ENCODE measurements at places on chromosomes 12 and 14.

- no peak for DNase-seq
These were observed 97.1 kb upstream of the PRICKLE1 start for GRCh38 chr12:42686514-42687172.

DNA sequence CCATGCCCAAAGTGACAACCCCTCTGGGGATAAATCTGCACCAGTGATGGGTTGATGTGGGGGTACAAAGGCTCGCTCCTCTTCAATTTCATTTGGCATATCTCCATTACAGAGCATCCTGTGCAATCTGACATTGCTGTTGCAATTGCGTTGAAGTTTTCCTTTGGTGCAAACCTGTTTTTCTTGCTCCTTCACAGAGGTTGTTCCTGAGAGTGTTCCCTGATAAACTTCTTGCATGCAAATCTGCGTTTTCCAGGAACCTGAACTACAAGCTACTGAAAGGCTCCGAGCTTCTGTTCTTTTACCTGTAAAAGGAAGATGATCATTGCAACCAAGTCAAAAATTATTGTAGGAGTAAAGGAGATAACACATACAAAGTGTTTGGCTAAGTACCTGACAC, 26.1 kb downstream of the SERPINA11 start:
- no peak for DNase-seq

GRCh38 chr12:6367969-6368892, 7.1 kb downstream of the SCNN1A start:
- DNase-seq, result no peak

GRCh38 chr12:6534945-6535696, 804 bp downstream of the GAPDH start:
- peak; percentile 67 for DNase-seq

DNA sequence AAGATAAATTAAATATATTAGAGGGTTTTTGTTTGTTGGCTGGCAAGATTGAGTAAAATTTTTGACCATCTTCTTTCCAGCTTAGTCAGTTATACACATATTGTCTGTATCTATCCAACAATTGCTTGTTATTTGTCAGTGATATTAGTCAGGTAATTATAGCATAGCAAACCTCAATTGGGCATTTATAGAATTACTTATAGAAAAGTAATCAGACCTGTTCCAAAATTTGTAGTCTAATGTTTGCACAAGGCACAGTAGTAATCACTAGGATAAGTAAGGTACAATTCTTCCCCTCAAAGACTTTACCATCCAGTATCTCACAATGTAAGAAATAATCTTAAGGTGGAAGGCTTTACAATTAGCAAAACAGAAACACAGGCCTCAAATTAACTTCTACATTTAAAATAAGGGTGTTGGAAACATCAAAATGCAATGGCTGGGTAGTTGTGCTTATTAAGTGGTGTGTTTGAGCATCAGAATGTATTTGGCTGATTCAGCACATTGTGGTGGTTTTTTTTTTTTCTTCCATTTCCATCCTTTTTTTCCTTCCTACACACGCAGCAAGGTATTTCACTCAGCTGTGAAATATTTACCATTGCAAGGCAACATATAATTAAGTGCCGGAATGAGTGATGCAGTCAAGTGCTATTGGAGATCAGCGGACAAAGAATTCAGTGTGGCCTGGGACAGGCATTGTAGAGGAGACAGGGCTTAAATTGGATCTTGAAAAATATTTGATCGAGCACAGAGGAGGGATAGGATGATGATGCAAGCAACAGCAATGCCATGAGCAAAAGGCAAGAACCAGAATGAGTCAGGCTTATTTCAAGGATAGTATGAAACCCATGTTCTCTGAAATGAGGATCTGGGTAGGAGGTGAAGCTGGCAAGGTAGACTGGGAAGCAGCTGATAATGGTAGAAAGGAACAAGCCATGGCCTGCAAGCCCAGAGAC, 178.2 kb downstream of the AKAP6 start:
- no peak for DNase-seq

DNA sequence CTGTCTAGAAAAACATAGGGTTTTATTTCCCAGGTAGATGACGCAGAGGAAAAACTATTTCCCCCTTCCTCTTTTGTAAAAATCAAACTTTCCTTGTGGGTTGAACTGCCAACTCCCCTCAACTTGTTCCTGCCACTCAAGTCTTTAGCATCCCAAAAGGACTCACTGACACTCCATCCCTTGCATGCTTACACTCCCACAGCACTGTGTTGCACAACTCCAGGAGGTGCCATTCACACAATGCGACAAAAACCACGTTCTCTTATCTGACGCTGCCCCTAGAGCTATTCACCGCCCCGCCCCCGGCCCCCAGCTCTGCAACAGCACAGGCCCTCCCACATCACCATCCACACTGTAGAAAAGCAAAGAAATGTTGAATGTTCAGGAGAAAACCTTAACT, 16.9 kb upstream of the STON2 start:
- no peak for DNase-seq

DNA sequence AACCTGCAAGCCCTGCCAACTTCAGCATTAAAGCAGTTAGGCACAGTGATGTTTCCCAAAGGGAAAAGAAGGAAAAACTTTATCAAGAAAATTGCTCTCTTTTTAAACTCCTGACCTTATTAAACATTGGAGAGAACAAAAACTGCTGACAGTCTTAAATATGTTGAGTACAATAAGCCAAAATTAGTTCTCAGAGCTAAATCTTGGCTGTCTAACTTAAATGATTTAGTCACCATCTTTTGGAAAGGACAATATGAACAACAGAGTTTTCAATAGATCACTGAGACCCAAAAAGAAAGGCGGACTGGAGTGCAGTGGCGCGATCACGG, 70.8 kb downstream of the DUSP6 start:
- DNase-seq, result no peak

DNA sequence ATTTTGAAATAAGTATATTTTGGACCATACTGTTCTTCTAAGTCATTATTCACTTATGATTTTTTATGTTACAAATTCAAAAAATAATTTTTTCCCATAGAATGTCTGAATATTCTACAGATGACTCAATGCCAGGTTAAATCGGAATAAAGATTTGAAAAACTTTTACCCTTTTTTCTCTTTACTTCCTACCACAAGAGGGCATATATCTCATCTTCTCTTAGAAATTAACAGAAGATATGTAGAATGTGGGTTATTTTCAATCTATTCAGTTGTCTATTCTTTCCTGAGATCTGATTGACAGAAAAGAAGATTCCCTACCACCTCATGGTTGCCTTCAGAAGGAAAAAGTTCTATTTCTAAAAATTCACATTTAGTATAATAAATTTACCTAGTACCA, 53.0 kb upstream of the KITLG start:
- no peak for DNase-seq

GRCh38 chr12:116126610-116127009, 150.9 kb downstream of the MED13L start:
- no peak for DNase-seq

DNA sequence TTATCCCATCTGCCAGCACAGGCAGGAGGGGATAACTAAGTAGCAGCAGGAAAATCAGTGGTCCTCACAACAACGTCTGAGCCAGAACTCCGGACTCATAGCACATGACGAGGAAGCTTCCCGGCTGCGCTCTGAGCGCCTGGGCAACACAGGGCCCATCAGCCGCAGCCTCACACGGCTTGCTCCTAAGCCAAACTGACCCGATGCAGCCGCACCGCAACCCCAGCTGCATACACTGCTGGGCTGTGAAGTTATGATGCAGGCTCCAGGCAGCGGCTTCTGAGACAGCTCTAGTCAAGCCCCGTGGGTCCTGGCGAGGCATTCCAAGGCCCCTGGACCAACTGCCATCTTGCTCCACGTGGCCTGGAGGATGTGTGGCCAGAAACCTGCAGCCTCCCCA, 28.1 kb downstream of the ZFYVE21 start:
- DNase-seq, result no peak

- no peak for DNase-seq
These were observed 50.5 kb downstream of the TRAF3 start for GRCh38 chr14:102827716-102828115.

- no peak for DNase-seq
These were observed 178.2 kb downstream of the RASSF9 start for GRCh38 chr12:85657836-85658630.

- DNase-seq, result no peak
These were observed 172.8 kb upstream of the PLEKHG7 start for GRCh38 chr12:92529944-92530343.

DNA sequence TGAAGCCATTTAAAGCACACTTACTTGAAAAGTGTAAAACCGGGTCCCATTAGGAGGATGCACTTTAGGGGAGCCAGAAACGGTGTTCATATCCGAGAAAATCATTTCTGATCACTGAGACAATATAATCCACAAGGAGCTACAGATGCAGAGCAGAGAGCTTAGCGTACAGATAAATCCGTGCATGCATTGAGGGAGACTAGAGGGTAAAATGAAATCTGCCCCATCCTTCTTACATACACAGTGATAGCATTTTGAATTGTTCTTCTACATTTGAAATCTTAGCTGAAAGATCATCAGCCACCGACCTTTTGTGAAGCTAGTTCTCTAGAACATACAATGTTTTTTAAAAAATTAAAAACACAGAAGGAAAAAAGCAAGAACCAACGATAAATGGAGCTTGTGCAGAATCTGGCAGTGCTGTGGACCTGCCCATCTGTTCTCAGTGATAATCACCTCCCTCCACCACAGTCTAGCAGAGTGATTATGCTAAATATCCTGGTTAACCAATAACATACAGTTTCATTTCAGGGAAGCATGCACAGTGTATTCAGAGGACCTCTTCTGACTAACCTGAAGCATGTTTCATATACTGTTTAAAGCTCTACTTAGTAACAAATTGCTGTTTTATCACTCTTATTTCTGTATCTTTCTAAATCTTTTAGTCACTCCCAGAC, 161.1 kb downstream of the PPFIA2 start:
- no peak for DNase-seq

DNA sequence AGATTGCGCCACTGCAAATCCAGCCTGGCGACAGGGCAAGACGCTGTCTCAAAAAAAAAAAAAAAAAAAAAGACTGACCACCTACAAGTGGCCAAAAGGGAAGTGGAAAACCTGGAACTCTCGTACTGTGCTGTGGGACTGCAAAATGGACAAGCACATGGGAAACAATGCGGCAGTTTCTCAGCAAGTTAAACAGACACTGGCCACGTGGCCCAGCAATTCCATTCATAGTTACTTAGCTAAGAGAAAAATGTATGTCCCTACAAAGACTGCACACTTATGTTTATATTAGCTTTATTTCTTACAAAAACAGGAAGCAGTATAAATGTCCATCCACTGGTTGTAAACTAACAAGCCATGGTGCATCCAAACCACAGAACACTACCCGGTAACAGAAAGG, 5.6 kb downstream of the CHFR start:
- no peak for DNase-seq

DNA sequence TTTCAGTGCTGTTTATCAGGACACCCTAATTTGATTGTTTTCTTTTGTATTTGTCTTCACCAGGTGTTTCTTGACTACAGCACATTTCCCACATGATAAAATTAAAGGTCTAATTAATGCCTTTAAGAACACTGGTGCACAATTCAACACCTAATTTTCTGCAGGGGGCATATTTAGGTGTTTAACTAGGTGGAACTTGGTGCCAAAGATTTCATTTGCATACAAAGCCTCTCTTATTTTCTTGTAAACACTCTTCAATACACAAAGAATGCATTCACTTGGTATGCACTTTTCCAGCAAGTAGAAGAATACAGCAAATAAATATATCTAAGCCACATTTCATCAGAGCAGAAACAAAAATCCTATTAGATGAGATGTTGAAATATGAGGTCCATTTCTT, 646.2 kb upstream of the FOXG1 start:
- no peak for DNase-seq

DNA sequence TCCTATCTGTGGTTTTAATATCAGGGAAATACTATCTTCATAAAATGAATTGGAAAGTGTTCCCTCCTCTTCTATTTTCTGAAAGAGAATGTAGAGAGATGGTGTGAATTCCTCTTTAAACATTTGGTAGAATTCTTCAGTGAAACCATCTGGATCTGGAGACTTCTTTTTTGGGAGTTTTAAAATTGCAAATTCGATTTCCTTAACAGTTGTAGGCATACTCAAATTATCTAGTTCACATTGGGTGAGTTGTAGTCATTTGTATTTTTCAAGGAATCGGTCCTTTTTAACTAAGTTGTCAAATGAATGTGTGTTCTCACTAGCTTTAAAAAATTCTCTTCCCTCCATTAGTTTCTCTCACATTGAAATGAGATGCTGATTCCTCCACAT, 75.4 kb upstream of the CHST11 start:
- DNase-seq, result no peak

DNA sequence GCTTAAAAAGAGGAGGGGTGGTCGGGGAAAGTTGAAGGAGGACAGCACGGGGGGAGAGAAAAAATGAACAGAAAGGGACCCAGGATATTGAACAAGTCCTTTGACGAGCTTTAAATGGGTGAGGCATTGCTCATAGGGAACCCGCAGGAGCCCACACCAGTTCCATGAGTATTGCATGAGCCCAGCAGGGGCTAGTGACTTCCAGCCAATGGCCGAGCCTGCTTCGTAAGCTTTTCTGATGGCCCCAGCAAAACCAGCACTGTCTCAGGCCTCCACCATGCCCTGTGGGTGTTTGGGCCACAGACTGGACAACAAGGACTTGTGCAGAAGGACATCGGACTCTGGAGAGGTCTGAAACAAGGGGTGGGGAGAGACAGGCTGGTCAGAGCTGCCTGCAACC, 109.5 kb downstream of the ZFP36L1 start:
- no peak for DNase-seq

DNA sequence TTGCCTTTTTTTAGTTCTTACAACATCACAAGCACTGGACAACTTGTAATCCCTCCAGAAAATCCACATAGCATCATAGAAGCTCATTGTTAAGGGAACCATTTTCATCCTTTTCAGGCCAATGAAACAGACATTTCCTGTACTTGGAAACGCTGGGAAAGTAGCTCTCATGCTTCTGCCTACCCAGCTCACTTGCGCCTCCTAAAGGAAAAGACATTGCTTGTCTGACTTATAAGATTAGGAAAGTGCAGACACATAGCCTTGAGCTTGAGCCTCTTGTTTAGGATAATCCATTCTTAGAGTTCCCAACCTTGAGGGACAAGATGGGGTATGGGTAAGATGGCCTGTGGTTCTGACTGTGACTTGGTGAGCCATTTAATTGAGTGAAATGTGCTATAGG, 589.5 kb downstream of the NOVA1 start:
- no peak for DNase-seq

- DNase-seq, result no peak
These were observed 205.5 kb upstream of the IGF1 start for GRCh38 chr12:102685841-102686240.

- no peak for DNase-seq
These were observed 10.0 kb upstream of the KRT82 start for GRCh38 chr12:52415870-52416750.

DNA sequence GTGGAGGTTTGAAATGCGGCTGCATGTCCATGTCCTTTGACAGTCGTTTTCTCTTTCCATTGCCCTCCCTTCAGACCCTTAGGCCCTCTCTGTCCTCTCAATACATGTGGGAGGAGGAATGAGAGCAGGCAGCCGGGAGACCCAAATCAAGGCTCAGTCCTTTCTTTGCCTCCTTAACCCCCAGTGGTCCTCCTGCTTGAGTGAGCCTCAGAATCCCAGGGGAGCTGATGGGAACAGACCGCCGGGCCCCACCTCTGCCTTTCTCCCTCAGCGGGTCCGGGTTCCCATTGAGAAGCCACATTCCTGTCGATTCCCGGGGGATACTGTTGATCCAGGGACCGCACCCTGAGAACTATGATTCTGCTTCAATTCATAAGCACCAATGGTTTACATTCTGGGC, 77.9 kb upstream of the RFLNA start:
- peak; percentile 24 for DNase-seq

All from nephron progenitor cell (in vitro differentiated cells).